ENCODE measurements at places on chromosomes 7 and 10.
A peak's percentile ranks its signal among the peaks of the same experiment; 100 is the strongest.

GRCh38 chr7:105016709-105017656, 3.0 kb downstream of the KMT2E start:
- DNase-seq = no peak

GRCh38 chr7:121516821-121517220, 120.7 kb upstream of the FAM3C start:
- no peak for DNase-seq

DNA sequence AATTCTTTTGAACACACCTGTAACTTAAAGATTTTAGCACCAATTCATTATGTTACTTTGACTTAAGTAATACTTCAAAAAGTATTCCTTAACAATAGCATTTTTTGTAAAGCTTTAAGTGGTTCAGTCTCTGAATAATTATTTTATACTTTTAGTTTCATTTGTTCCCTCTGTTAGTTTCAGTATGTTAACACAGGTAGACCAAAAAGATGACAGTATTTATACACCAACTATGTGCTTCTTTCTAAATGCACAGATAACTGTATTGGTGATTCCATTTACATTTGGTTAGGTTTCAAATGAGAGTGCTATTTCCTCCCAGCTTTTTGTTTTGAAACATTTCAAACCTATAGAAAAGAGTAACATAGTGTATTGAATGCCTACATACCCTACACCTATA, 14.0 kb downstream of the RALA start:
- DNase-seq = no peak

- DNase-seq = no peak
Observed at GRCh38 chr10:114957122-114957521, 19.1 kb downstream of the TRUB1 start.

GRCh38 chr10:7302392-7302906, 108.4 kb downstream of the SFMBT2 start:
- no peak for DNase-seq

GRCh38 chr7:20376796-20377195, 46.1 kb downstream of the ITGB8 start:
- DNase-seq = no peak

GRCh38 chr7:74523015-74523414, 69.3 kb downstream of the GTF2IRD1 start:
- no peak for DNase-seq

DNA sequence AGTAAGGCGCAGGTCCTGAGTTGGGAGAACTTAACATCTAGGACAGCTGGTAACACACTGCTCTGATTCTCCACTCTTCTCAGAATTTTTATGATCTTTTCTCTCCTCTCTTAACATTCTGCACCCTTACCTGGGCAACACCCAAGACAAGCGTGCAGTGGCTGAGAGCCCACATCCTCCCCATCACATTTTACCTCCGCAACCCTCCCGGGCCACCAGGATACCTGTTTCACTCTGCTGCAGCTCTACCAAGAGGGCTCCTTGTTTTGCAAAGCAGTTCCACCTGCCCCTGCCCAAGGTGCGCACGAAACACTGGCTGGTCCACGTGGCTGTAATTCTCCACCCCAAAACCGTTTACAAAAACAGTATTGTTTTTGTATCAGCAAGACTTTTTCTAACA, 81.5 kb downstream of the ITIH5 start:
- DNase-seq = no peak

- DNase-seq = no peak
Observed at GRCh38 chr7:108452707-108453106, 3.5 kb downstream of the NRCAM start.

- DNase-seq = no peak
Observed at GRCh38 chr10:35963685-35964084, 321.6 kb upstream of the FZD8 start.

DNA sequence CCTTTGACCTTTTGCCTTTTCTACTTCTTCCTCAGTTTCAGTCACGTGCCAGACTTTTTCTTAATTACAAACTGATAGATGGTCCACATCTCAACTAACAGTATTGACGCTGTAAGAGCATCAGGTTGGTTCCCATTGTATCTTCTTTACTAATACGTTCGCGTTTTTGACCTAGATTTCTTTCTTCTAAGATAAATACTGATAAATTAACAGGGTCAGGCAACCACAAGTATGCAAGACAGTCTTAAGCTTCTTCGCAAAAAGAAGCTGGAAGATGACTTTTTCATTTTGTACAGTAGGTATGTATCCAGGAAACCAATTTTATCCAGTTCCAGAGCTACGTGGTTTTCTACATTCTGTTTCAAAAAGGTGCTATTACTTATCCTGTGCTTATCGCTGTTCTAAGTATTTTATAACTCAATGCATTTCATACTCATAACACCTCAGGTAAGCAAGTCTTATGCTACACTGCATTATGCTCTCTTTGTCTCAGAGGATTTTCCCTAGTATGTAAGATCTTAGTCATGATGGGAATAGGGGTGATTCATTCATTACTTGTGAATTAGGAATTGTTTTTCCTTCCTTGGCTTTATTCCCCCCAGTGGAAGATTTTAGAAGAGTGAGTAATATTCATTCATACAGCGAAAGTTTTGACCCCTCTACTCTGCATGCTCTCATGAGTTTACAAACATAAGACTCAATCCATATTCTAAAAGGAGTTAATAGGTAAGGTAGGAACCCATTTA, 955 bp downstream of the DUS4L start:
- no peak for DNase-seq

DNA sequence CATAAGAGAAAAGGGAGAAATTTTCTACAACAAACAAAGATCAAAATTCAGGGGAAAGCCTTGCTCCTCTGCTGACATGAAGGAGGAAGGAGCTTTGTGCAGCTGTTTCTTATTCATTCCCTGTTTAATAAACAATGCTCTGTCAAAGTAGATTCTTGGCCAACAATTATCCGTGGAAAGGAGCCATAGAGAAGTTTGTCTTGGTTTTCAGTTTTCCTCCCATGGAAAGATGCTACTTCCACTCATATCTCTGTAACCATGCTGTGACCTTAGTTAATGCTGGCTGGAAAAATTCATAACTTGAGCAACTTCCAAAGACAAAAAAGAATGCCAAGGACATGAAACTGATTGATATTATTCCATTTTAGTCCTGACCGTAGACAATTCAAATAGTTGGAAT, 8.1 kb downstream of the DDC start:
- DNase-seq = no peak

DNA sequence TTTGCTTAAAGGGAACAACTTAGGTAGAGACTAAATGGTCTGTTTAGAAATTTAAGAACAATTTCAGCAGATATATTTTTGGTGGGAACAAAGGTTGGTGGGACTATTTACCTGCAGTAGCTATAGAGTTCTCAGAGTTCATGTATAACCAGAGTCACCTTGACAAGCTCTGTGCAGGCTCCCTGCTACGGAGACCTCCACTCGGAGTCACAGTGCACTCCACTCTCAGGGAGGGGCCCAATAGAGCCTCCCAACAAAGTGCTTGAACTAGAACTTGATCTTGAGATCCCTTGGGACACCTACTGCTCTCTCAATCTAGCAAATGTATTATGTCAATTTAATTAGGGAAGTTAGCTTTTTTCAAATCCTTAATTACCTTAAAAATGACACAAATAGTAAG, 2.3 kb downstream of the MYPN start:
- no peak for DNase-seq

- no peak for DNase-seq
Observed at GRCh38 chr7:28135760-28136159, 44.8 kb downstream of the JAZF1 start.

DNA sequence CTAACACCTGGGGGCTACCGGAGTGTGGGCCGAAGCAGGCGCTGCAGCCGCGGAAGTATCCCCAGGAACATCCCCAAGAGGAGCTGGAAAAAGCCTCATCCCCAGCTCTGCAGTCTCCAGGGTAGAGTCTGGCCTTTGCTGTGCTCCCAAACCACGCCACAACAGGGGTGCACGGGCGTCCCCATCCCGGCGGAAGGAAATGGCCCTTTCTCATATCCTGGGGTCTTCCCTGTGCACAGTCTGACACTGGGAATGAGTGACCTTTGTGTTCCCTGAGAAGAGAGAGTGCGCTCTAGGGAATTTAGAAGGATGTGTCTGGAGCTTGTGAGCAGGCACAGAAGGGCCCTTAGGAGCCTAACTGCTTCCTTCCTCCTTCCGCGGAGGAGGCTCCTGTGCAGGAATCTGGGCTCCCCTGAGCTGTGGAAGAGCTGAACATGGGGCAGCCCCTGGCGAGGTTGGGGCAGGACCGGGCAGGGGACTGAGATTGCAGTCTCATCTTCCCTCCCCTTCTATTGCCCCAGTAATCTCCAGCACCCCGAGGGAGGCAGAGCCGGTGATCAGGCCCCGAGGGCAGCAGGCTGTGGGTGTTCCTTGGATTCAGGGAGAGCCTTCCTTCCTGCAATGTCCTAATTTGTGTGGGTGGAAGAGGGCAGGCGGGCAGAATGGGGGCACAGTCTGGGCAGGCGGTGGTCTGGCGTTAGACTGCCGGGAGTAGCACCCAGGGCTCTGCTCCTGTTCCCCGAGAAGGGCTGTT, 1.3 kb downstream of the REPIN1 start:
- no peak for DNase-seq

GRCh38 chr7:105678811-105679495, 97.7 kb upstream of the EFCAB10 start:
- DNase-seq = peak; percentile 54

- no peak for DNase-seq
Observed at GRCh38 chr7:129499999-129500398, 2.3 kb upstream of the SMKR1 start.

- DNase-seq = no peak
Observed at GRCh38 chr10:17214971-17215781, 12.9 kb upstream of the VIM start.

Data from SHP77 treated with DMSO at 0.1 percent for 48 hours (cell line).